ENCODE measurements at places on chromosomes 16 and 17. TPM values are rescaled to one million over a fixed set of nuclear protein-coding genes. Genes with fewer than 3 reads are reported as not detected.
A peak's percentile ranks its signal among the peaks of the same experiment; 100 is the strongest.

DNA sequence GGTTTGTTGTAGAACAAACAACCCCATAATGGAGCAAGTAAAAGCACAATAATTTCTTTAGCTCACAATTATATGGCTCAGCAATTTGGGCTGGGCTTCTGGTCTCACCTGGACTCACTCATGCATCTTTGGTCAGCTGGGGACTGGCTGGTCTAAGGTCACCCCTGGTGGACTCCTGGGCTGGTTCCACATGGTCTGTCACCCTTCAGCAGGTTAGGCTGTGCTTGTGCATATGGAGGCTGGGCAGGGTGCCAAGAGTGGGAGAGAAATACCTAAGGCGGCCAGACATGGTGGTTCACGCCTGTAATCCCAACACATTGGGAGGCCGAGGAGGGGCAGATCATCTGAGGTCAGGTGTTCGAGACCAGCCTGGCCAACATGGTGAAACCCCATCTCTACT is 27.0 kb upstream of the SMURF2 start:
- no peaks in the 10 kb centered on the region for H3K36me3 ChIP-seq
- no peak overlapping the region for H3K27ac ChIP-seq
- no peaks in the 10 kb centered on the region for H3K4me1 ChIP-seq
- no peak overlapping the region for H3K4me3 ChIP-seq
- H3K27me3 ChIP-seq = no peaks in the 10 kb centered on the region

- no peaks in the 10 kb centered on the region for H3K4me1 ChIP-seq
- no peaks in the 10 kb centered on the region for H3K36me3 ChIP-seq
- H3K27ac ChIP-seq = no peak overlapping the region
- H3K27me3 ChIP-seq = no peaks in the 10 kb centered on the region
- DNase-seq = no peak
Observed at GRCh38 chr16:72752004-72752695, 295.8 kb downstream of the ZFHX3 start.

- peaks cover 2% of the 10 kb centered on the region for H3K4me1 ChIP-seq
- H3K4me3 ChIP-seq = no peak overlapping the region
- DNase-seq = no peak
- peaks cover 2% of the 10 kb centered on the region for H3K27me3 ChIP-seq
- no peak overlapping the region for H3K27ac ChIP-seq
Observed at GRCh38 chr17:73323409-73324159, 11.8 kb upstream of the CDC42EP4 start.

- DNase-seq = peak; percentile 71
- peak overlapping the region; percentile 92 for H3K27ac ChIP-seq
- peaks cover 12% of the 10 kb centered on the region for H3K4me1 ChIP-seq
- H3K36me3 ChIP-seq = peaks cover 3% of the 10 kb centered on the region
Observed at GRCh38 chr16:30651124-30652004, 604 bp downstream of the PRR14 start.

- no peaks in the 10 kb centered on the region for H3K36me3 ChIP-seq
- no peak for DNase-seq
- H3K4me3 ChIP-seq = no peak overlapping the region
Observed at GRCh38 chr16:85583491-85584181, 29.5 kb upstream of the GSE1 start.

GRCh38 chr16:81263470-81264220 is 25.2 kb downstream of the BCO1 start:
- no peaks in the 10 kb centered on the region for H3K27me3 ChIP-seq
- DNase-seq = no peak
- no peaks in the 10 kb centered on the region for H3K36me3 ChIP-seq
- H3K27ac ChIP-seq = no peak overlapping the region
- no peak overlapping the region for H3K4me3 ChIP-seq

DNA sequence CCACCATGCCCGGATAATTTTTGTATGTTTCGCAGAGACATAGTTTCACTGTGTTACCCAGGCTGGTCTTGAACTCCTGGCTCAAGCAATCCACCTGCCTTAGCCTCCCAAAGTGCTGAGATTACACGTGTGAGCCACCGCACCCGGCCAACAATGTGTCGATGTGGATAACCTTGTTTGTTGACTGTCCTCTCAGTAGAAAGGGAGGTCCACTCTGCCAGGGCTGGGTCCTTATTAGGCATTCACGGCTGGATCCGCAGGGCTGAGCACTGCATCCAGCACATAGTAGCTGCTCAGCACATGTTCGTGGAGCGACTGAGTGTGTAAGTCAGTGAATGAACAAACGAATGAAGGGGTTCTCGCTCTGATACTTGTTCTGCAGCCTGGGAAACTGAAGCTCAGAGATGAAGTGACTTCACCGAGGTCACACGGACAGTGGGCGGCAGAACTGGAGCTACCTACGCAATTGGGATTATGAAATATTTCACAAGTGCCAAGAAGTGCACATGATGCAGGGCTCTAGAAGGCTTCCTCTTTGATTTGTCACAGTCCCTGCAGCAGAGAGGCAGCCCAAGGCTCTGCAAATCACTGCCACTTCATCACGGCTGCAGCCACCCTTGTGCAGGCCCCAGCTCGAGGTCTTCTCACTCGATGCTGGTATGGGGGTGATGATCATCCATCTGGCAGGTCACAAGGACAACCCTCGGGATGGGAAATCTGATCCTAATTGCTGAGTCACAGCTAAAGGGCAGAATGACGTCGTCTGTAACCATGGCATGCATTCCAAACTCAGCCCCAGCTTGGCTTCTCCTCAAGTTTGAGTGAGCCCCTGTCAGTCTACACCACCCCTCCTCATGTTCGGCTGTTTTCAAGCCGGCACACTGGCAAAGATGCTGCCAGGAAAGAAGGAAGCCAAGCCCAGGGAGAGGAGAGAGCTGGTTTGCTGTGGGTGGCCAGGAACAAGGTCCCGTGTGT is 28.0 kb upstream of the SNN start:
- H3K4me1 ChIP-seq = peaks cover 23% of the 10 kb centered on the region
- no peaks in the 10 kb centered on the region for H3K27me3 ChIP-seq
- peak; percentile 89 for DNase-seq
- no peaks in the 10 kb centered on the region for H3K36me3 ChIP-seq
- H3K27ac ChIP-seq = peak overlapping the region; percentile 93
- peak overlapping the region; percentile 35 for H3K4me3 ChIP-seq

GRCh38 chr17:29645515-29646051 is 22.9 kb upstream of the CORO6 start:
- peaks cover 47% of the 10 kb centered on the region for H3K36me3 ChIP-seq
- H3K27me3 ChIP-seq = no peaks in the 10 kb centered on the region
- H3K27ac ChIP-seq = peak overlapping the region; percentile 94
- peak; percentile 83 for DNase-seq
- no peak overlapping the region for H3K4me3 ChIP-seq

DNA sequence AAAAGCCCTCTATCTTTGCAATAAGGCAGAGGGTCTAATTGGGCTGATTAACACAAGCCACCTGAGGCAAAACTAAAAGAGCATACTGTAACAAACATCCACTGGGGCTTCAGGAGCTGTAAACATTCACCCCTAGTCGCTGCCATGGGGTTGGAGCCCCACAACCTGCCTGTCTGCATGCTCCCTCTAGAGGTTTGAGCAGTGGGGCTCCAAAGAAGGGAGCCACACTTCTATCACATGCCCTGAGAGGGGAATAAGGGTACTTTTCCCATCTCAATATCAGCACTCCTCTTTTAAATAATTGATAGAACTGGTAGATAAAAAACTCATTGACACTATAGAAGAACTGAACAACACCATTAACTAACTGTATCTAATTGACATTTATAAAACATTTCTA is 130.1 kb upstream of the COX10 start:
- H3K27ac ChIP-seq = no peak overlapping the region
- no peaks in the 10 kb centered on the region for H3K4me1 ChIP-seq
- DNase-seq = no peak
- H3K4me3 ChIP-seq = no peak overlapping the region
- no peaks in the 10 kb centered on the region for H3K36me3 ChIP-seq

DNA sequence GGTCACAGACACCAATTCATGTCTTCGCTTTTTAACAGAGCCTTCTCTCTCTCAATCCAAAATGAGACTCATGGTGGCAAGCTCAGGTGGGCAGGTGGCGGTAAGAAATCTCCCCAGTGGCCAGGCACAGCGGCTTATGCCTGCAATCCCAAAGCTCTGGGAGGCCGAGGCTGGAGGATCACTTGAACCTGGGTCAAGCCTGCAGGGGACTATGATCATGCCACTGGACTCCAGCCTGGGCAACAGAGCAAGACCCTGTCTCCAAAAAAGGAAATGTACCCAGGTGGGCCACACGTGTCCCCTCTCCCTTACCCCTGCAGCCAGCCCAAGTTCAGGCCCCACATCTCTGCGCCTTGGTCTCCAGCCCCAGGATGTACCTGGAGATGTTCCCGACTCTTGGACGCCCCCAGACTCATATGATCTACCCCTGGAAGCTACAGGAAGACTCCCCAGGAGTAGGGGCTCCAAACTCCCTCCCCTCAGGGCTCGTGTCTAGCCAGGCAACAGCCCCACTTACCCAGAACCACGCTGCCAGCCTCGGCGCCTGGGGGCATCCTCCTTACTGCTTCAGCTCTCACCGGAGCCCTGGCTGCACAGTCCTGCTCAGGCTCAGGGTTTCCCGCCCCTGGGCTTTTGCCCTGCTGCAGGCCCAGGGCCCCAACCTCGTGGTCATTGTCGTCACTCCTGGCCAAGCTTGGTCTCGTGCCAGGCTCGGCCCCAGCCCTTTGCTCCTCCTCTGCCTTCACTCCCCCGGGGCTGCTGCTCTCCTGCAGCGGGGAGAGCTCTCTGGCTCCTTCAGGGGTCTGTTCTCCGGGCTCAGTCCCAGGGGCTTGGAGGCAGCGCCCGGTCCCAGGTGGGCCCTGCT is 16.2 kb downstream of the MYLK3 start:
- H3K36me3 ChIP-seq = no peaks in the 10 kb centered on the region
- DNase-seq = no peak
- no peak overlapping the region for H3K27ac ChIP-seq

- no peak overlapping the region for H3K27ac ChIP-seq
- H3K4me3 ChIP-seq = peak overlapping the region; percentile 19
- H3K4me1 ChIP-seq = no peaks in the 10 kb centered on the region
- no peaks in the 10 kb centered on the region for H3K36me3 ChIP-seq
Observed at GRCh38 chr16:89764711-89765201, 43.4 kb downstream of the ZNF276 start.

- no peaks in the 10 kb centered on the region for H3K4me1 ChIP-seq
- no peak overlapping the region for H3K27ac ChIP-seq
- H3K36me3 ChIP-seq = no peaks in the 10 kb centered on the region
Observed at GRCh38 chr17:8946476-8946875, 19.0 kb downstream of the PIK3R5 start.

- H3K4me1 ChIP-seq = no peaks in the 10 kb centered on the region
- H3K36me3 ChIP-seq = peaks cover 68% of the 10 kb centered on the region
- no peak overlapping the region for H3K27ac ChIP-seq
Observed at GRCh38 chr17:3569534-3570137, 12.0 kb upstream of the TRPV3 start.

DNA sequence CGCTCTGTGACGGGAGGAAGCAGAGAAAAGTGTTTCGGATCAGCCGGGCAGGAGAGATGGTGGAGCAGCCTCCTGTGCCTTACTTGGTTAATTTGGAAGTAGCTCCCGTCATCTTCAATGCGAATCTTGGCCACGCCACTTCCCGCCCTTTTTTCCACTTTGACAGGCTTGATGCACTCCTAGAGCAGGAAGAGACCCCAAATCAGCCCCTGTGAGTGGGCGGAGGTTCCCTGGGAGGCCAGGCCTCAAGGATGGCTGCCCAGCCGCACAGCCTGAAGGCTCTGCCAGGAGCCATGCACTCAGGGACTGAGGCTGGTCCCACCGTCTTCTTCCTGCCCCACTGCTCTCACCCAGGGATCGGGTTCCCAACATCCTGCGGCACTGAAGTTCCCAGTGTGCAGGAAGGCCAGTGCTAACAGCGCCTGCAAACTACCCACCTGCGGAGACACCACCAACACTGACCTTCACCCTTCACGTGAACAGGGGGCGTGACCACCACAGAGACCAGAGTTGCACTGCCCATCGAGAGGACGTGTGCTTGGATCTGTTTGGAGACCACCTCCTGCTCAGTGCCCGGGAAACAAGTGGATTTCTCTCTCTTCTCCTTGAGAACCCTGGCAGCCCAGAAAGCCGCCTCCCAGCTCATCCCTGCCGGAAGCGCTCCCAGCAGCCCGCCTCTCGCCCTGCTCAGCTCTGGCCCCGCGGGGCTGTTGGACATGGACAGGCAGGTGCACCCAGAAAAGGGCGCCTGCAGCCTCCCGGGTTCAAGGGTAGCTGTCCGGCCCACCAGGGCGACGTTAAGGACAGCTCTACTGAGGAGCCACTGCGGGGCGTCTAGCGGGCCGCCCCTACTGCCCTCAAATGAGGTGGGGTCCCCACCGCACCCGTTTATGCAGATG is 988 bp downstream of the CIAO3 start:
- peak overlapping the region; percentile 77 for H3K27ac ChIP-seq
- H3K4me1 ChIP-seq = peaks cover 12% of the 10 kb centered on the region
- H3K36me3 ChIP-seq = peaks cover 38% of the 10 kb centered on the region
- H3K27me3 ChIP-seq = no peaks in the 10 kb centered on the region
- DNase-seq = no peak
- H3K4me3 ChIP-seq = peak overlapping the region; percentile 93

DNA sequence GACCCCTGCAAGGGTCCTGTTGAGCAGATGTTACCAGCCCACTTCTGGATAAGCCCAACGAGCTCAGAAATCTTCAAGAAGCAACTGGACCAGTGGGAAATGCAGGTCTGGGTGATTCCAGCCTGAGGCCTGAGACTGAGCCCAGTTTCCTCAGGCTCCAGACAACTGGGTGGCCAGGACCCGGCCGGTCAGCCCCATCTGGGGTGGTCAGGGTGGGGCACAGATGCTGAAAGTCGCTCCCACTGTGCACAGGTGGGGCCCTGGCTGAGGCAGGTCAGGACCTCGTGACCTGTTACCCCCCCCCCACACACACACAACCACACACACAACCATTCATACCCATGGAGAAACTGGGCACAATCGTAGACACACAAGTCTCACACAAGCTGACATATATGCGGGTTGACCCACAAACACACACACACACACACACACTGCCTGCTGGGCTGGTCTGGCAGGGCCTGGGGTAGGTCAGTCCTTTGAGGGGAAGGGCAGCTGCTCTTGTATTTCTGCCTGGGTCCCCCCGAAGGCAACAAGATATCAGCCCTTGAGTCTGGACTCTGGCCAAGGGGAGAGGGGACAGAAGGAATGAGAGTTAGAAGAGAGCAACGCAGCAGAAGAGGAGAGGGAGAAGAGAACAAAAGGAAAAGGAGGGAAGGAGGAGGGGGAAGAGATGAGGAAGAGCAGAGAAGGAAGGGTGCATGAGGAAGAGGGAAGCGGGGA is 99.0 kb upstream of the CDH5 start:
- no peak overlapping the region for H3K4me3 ChIP-seq
- peaks cover 1% of the 10 kb centered on the region for H3K27me3 ChIP-seq
- DNase-seq = no peak
- H3K4me1 ChIP-seq = no peaks in the 10 kb centered on the region
- H3K36me3 ChIP-seq = no peaks in the 10 kb centered on the region

ZNF469 gene
- 0.25 TPM for total RNA-seq

RAMP2 gene
- total RNA-seq = 9.2 TPM

NATD1 gene
- 48.0 TPM for total RNA-seq

ETV4 gene
- 0.32 TPM for total RNA-seq

CTDNEP1 gene
- total RNA-seq = 208 TPM

BAIAP3 gene
- 1.8 TPM for total RNA-seq

RNF222 gene
- total RNA-seq = not detected

PYDC1 gene
- not detected for total RNA-seq

NAT9 gene
- total RNA-seq = 15.2 TPM

DNAI2 gene
- total RNA-seq = not detected
